ENCODE measurements at places on chromosomes 2 and 18. TPM values are rescaled to one million over a fixed set of nuclear protein-coding genes. Genes with fewer than 3 reads are reported as not detected.

The GALNT14 gene
- 217 TPM for total RNA-seq

The MAP3K19 gene
- not detected for total RNA-seq

The SKOR2 gene
- total RNA-seq: not detected

The GKN2 gene
- total RNA-seq: not detected

The TPO gene
- total RNA-seq: not detected

The GALM gene
- 8.1 TPM for total RNA-seq

The SPHKAP gene
- total RNA-seq: under 0.01 TPM

The PLCD4 gene
- not detected for total RNA-seq

The GNLY gene
- total RNA-seq: not detected

The IL1R2 gene
- not detected for total RNA-seq

The MCFD2 gene
- 73.4 TPM for total RNA-seq

The MC5R gene
- not detected for total RNA-seq

The FAM124B gene
- not detected for total RNA-seq

The GYPC gene
- 164 TPM for total RNA-seq

The ALK gene
- total RNA-seq: not detected

The STARD6 gene
- total RNA-seq: not detected

The ELOA2 gene
- not detected for total RNA-seq

The BIN1 gene
- 146 TPM for total RNA-seq

The GDF7 gene
- total RNA-seq: not detected

Measured in mesangial cell (primary cell).